ENCODE measurements at places on chromosomes 12 and 14.

DNA sequence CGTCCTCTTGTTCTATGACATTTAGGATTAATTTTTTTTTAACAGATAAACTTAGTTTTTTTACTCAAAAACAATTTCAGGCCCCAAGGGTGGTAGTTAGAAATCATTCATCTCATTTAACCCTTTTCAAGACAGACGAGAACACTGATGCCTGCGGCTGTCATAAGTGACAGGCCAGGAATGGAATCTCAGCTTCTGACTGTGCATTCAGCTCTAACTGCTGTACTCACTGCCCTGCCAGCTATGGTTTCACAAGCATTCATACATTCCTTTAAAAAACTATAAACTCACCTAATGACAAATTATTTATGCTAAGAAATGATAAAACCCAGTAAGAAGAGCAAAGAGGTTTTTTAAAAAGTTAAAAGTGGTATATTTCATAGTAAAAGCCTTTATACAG lies 8.8 kb downstream of the DENND5B start:
- DNase-seq: no peak

DNA sequence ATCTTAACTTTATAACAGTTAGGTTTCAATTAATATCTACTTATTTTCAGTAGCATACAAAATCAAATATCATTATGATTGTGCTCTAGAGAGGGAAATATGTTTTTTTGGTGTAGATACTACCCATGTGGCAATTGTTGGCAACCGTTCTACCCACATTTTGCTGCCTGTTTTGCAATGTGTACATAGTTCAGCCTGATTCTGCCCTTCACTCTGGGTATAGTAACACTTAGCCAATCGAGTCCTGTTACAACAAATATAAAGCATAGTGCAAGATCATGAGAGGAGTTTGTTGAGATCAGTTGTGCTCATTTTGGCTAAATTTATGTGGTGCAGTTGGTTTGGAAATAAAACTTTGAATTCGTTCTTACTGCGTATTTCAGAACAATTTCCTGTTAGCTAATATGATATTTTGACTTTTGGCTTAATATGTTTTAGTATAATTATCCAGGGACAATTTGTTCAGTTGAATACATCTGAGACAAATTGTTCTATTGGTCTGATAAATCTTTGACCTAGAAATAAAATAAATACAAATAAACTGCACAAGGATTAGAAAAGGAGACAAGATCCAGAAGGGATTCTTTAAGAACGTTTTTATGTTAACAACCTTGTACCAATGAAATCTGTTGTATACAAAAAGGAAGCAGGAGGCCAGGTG lies 76.9 kb downstream of the ATF7IP start:
- no peak for DNase-seq

GRCh38 chr14:34220921-34221320 lies 241.1 kb downstream of the SPTSSA start:
- DNase-seq: no peak

DNA sequence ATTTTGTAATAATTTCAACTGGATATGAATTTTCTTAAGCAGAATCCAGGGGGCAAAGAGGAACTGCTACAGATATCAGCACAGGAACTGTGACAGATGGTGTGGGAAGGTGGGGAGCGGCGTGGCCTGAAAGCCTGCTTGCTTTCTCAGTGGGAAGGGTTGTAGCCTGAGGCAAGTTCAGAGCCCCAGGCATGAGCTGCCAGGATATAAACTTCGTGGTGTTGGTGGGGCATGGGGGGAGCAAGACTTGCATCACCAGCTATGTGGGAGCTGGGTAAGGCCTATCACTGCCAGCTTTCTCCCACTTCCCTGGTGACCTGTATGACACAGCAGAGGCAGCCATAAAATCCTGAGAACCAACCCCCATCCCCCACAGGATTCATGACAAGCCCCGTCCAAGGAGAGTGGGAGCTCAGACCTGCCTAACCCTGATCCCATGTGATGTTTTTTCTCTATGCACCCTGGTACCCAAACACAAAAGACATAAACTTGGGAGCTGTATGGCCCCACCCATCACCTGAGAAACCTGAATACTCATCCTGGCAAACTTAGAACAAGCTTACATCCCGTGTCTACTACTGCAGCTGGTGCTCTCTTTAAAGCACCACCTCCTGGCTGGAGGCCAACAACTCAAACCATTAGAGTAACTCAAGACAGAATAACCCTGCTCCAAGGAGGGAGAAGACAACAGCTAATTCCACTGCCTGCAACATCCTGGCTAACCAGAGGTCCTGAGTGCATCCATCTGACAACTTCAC lies 16.5 kb downstream of the CLEC1A start:
- no peak for DNase-seq

GRCh38 chr14:99451234-99451633 lies 29.4 kb downstream of the SETD3 start:
- DNase-seq: no peak

DNA sequence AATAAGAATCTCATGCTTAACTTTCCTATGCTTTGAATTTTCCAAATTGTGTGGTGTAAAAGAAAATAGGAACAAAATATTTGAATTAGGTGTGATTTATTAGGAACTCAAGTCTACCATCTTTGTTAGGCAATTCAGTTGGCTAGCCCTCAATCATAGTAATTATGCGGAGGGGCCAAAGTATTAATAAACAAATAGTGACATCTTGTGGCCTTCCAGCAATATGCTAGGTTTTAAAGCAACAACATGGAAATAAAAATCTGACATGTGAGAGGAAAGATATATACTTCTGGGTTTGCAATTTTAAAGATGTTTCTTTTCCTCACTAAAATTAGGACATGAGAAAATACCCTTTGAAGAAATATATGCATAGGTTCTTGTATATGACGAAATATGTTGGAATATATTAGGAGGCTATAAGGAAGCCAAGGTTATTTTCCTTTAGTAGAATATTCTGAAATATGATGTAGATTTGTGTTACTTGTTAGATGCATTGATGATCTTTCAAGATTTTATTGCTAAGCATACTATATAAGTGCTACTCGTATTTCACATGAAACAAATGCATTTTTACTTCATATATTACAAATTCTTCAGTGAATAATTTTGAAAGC lies 200.4 kb downstream of the PTPRO start:
- DNase-seq: no peak

GRCh38 chr12:79439175-79439825 lies 251.5 kb downstream of the PAWR start:
- DNase-seq: no peak

- no peak for DNase-seq
Observed at GRCh38 chr12:97989366-97989940, 525.9 kb upstream of the TMPO start.

DNA sequence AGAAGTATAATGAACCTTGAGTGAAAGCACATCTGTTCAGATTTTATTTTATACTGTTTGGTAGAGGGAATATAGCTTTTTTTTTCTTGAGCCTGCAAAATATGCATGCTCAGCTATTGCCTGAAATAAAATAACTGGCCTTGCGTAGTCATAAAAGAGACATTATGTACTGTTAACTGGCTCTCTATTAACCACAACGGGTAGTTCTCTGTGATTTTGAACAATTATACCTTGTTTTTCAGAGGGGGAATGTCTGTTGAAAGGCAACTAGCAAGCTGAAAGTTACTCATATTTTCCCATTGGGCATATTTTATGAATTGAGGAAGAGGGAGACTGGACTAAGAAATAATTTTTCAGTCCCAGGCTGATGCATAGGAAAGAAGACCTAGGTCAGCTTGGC lies 62.6 kb downstream of the FIGNL2 start:
- DNase-seq: no peak

DNA sequence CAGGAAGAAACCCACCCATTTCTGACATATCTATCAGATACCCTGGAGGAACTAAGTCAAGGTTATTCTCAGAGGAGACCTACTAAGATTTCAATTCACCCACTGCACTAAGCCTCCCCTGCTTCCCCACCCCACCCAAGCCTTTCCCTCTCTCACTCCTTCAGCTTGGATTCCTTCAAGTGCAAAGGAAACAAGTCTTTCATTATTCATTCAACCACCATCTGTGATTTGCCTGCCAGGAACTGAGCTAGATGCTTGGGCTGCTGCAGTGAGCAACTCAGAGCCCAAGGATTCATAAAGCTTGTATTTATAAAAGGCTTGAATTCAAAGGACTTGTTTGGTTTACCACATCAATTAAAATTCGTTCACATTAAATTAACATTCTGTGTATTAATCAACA lies 161.3 kb downstream of the GXYLT1 start:
- DNase-seq: no peak

GRCh38 chr12:38469715-38470114 lies 153.1 kb downstream of the ALG10B start:
- DNase-seq: no peak

DNA sequence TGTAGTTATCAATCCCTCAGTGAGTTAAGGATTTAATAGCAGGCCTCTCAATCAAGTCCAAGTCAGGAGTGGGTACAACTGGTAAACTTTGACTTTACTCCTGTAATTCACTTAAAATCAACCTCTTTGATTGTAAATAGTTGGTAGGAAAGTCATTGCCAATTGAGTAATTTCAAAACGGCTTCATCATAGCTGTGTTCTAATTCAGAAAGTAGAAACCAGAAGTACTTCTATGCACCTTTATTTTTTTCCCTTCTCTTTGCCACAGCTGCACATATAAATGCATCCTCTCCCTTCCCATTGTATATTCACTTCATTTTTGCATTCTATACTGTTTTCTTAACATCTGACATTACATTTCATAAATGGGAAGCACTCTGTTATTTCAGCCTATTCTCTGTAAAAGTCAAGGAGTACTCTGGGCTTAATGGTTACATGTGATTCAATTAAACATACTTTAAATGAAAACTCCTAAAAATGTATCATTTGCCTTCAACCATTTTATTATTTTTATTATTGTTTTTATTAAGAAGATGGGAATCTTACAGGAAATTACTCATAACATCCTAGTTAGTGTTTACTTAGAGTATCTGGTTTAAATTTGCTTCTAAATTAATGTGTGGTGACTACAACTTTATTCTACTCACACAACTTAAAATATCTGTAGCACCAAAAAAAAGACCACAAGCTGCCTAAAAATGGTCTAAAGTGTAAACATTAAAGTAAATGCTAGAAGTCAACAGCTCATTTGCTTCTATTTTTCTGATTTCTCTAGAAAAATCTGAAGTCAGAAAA lies 171.2 kb downstream of the CEP128 start:
- DNase-seq: no peak

- no peak for DNase-seq
Observed at GRCh38 chr12:59812716-59813115, 216.9 kb downstream of the SLC16A7 start.

- no peak for DNase-seq
Observed at GRCh38 chr12:118790578-118790977, 190.8 kb upstream of the SRRM4 start.

DNA sequence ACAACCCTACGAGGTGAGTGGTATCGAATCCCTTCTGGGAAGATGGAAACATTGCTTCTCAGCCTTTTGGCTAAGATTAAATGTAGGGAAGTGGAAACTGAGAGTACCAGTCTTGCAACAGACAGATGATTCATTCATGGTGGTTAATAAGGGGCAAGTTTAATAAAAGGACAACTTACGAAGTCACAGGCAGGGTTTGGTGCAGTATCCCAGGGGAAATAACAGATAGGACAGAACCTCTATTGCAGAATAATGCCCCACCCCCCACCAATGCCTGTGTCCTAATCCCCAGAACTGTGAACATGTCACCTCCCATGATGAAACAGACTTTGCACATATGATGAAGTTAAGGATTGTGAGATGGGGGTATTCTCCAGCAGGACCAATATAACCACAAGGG lies 212.5 kb downstream of the TBX5 start:
- no peak for DNase-seq

DNA sequence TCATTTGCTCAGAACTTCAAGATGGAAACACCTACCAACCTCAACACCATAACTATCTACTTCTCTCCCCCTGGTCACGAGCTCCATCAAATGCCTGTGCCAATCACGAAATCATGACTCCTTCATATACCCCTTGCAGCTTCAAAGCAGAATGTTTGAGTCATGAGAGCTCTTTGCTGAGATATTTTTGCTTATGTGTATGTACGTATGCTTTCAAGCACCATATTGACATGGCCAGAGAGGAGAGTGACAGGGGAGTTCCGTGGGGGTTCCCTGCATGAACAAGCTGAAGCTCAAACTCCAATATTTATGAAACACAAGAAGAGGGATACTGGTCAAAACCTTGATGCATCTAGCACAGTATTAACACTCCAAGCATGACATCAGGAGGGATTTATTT lies 374.4 kb downstream of the DPF3 start:
- no peak for DNase-seq

DNA sequence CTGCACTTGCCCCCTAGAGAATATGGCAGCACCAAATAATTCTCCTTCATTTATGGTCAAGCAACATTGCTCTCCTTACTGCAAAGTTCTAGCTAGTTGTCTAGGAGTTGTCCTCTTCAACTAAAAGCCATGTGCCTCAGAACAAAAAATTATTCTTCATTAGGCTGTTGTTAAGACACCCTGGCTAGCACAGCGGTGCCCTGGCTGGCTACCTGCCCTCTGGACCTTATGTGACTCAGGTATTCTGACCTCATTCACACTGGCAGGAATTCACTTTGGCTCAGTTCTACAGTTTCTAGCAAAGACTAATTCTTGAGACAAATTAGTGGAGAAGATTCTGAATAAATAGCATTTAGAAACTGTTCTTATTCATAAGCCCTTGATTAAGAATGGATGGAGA lies 224.4 kb upstream of the KRR1 start:
- no peak for DNase-seq

DNA sequence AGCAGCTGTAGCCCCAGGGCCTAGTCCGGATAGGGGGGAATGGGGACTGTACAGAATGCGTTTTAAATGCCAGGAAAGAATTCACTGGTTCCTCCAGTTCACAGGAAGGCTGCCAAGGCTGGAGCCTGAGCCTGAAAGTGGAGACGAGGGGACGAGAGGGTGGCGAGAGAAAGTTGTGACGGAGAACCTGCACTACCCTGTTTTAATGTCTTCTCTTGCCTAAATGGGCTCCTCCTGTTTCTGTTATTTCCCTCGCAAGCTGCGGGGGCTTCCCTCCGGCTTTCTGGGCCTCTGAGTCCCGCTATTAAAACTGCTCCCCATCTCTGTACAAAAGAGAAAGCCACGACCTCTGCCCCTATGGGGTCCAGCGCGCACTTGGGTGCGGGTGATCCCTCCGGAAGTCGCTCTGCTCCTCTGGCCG lies 4.5 kb downstream of the C1QL4 start:
- DNase-seq: no peak

GRCh38 chr14:65027127-65027799 lies 40.6 kb downstream of the FNTB start:
- no peak for DNase-seq

DNA sequence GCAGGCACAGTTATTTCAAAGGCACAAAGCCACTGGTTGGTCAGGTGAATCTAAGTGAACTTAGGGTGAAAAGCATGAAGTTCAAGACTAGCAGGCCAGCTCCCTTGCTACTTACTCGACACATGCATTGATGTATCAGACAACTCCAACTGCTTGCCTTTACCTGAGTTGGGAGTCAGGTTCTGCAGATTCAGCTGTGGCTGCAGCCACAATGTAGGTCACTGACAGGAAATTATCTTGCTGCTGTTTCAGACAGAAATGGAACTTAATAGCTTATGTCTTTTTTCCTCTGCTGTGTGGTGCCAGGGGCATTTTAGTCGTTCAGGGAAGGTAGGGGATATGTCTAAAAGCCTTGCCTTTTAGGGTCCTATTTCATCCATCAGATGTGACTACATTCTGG lies 125.6 kb upstream of the RPH3A start:
- DNase-seq: no peak
